ENCODE measurements at places on chromosomes 4 and X. TPM values are rescaled to one million over a fixed set of nuclear protein-coding genes. Genes with fewer than 3 reads are reported as not detected.
A peak's percentile ranks its signal among the peaks of the same experiment; 100 is the strongest.

The TMPRSS11F gene
- total RNA-seq: not detected

The GYPE gene
- total RNA-seq: not detected

The SPINK2 gene
- 1.4 TPM for total RNA-seq

The NEXMIF gene
- total RNA-seq: 0.55 TPM

The CENPI gene
- total RNA-seq: 22.5 TPM

The PNMA6F gene
- total RNA-seq: 0.15 TPM

The USP17L13 gene
- total RNA-seq: not detected

The PTCHD1 gene
- total RNA-seq: 3.3 TPM

The NAP1L3 gene
- 58.8 TPM for total RNA-seq

The MXRA5 gene
- 1.7 TPM for total RNA-seq

The RIBC1 gene
- 0.97 TPM for total RNA-seq

The HS3ST1 gene
- 1.7 TPM for total RNA-seq

The DKK2 gene
- total RNA-seq: 0.34 TPM

The PPP4R3C gene
- not detected for total RNA-seq

The TAF7L gene
- not detected for total RNA-seq

- H3K4me3 ChIP-seq: no peak overlapping the region
- no peak for DNase-seq
- no peaks in the 10 kb centered on the region for H3K36me3 ChIP-seq
- H3K27me3 ChIP-seq: no peaks in the 10 kb centered on the region
- no peak overlapping the region for H3K27ac ChIP-seq
- no peaks in the 10 kb centered on the region for H3K4me1 ChIP-seq
Observed at GRCh38 chr4:100609810-100610209, 92.0 kb upstream of the EMCN start.

- H3K4me3 ChIP-seq: no peak overlapping the region
- DNase-seq: no peak
- no peaks in the 10 kb centered on the region for H3K36me3 ChIP-seq
- peak overlapping the region; percentile 35 for H3K27ac ChIP-seq
- H3K4me1 ChIP-seq: no peaks in the 10 kb centered on the region
Observed at GRCh38 chr4:148834804-148835631, 392.8 kb upstream of the NR3C2 start.

GRCh38 chr4:87012265-87012953 lies 77.6 kb downstream of the AFF1 start:
- no peak for DNase-seq
- H3K27me3 ChIP-seq: no peaks in the 10 kb centered on the region
- peaks cover 26% of the 10 kb centered on the region for H3K4me1 ChIP-seq
- no peaks in the 10 kb centered on the region for H3K36me3 ChIP-seq
- no peak overlapping the region for H3K4me3 ChIP-seq

DNA sequence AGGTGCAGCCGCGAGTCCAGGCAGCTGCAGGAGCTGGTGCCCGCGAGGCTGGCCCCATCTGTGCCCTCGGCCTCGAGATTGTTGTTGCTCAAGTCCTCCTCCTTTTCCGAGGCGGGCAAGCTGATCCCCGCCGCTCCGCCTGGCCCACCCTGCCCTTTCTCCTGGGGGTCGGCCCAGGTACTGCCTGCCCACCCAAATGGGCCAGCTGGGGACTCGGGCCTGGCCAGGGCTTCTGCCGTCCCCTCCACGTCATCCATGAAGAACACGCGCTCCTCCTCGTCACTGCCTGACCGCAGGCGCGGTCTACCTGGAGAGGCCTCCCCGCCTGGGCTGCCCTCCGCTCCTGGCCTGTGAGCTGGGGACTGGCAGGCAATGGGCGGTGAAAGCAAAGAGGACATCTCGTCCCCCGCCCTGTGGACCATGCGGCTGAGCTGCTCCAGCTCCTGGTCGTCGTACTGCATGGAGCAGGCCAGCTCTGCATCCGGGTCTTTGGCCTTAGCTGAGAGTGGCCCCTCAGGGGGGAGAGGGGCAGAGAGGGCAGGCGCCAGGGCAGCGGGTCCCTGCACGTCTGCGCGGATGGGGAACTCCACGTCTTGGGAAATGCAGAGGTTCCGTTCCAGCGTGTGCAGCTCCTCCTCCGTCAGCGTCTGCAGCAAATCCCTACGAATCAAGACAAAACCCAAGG lies 43.1 kb upstream of the MXD4 start:
- H3K27me3 ChIP-seq: no peaks in the 10 kb centered on the region
- H3K4me3 ChIP-seq: no peak overlapping the region
- no peaks in the 10 kb centered on the region for H3K36me3 ChIP-seq
- no peak for DNase-seq

GRCh38 chr4:182823576-182823975 lies 93.6 kb downstream of the DCTD start:
- no peaks in the 10 kb centered on the region for H3K4me1 ChIP-seq
- no peaks in the 10 kb centered on the region for H3K27me3 ChIP-seq
- H3K36me3 ChIP-seq: no peaks in the 10 kb centered on the region
- DNase-seq: no peak

DNA sequence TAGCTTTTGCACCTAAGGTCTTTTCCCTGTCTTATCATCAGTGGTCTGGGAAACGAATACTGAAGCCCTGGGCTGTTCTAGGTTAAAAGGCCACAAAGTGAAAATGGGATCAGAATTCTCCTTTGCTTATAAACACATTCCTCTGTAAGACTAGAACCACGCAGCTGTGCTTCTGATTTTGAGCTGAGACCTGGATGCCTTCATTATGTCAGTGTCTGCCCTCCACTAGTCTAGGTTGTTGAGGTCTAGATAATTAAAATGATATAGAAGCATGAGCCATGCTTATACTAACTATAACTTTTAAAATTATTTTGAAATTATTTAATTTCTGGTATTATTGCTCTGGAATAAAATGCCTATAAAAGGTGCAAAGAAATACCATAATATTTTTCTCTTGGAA lies 403.9 kb downstream of the ADGRL3 start:
- H3K36me3 ChIP-seq: no peaks in the 10 kb centered on the region
- no peaks in the 10 kb centered on the region for H3K4me1 ChIP-seq
- H3K4me3 ChIP-seq: no peak overlapping the region
- H3K27me3 ChIP-seq: no peaks in the 10 kb centered on the region

GRCh38 chrX:132481449-132481848 lies 7.4 kb downstream of the MBNL3 start:
- no peak for DNase-seq
- H3K27ac ChIP-seq: no peak overlapping the region
- no peaks in the 10 kb centered on the region for H3K4me1 ChIP-seq
- no peaks in the 10 kb centered on the region for H3K27me3 ChIP-seq

- H3K36me3 ChIP-seq: no peaks in the 10 kb centered on the region
- DNase-seq: no peak
- no peaks in the 10 kb centered on the region for H3K27me3 ChIP-seq
- H3K4me1 ChIP-seq: 0 out of 2 replicates have a peak, but pooled peaks cover 2% of the 10 kb centered on the region
- H3K4me3 ChIP-seq: no peak overlapping the region
Observed at GRCh38 chr4:78197947-78198346, 140.8 kb downstream of the FRAS1 start.

GRCh38 chr4:122479935-122480416 lies 23.5 kb upstream of the IL2 start:
- no peak overlapping the region for H3K4me3 ChIP-seq
- H3K27ac ChIP-seq: no peak overlapping the region
- H3K27me3 ChIP-seq: no peaks in the 10 kb centered on the region
- no peak for DNase-seq
- no peaks in the 10 kb centered on the region for H3K4me1 ChIP-seq

- no peak for DNase-seq
Observed at GRCh38 chrX:45912316-45912715, 632.9 kb downstream of the ZNF674 start.

- DNase-seq: peak; percentile 95
- no peak overlapping the region for H3K4me3 ChIP-seq
- H3K27me3 ChIP-seq: no peaks in the 10 kb centered on the region
Observed at GRCh38 chrX:153875391-153876111, 10.4 kb downstream of the L1CAM start.

DNA sequence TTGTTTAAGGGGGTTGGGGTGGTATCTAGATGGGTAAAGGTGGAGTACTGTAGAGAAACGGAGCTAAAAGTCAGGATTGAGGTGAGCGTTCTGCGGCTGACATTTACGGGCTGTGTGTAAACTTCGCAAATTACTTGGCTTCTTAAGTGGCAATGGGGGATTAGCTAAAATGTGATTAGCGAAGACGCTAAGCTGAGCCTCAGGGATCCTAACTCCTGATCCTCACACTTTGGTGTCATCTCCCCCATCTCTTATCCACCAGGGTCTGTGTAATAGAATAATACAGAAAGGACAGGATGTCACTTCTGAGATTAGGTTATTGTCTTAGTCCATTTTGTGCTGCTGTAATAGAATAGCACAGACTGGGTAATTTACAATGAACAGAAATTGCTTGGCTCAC lies 10.6 kb upstream of the FAT1 start:
- H3K27me3 ChIP-seq: no peaks in the 10 kb centered on the region
- DNase-seq: no peak
- H3K36me3 ChIP-seq: no peaks in the 10 kb centered on the region
- H3K4me3 ChIP-seq: no peak overlapping the region

- H3K27me3 ChIP-seq: no peaks in the 10 kb centered on the region
- no peaks in the 10 kb centered on the region for H3K36me3 ChIP-seq
Observed at GRCh38 chr4:143502231-143502630, 11.3 kb upstream of the SMARCA5 start.

DNA sequence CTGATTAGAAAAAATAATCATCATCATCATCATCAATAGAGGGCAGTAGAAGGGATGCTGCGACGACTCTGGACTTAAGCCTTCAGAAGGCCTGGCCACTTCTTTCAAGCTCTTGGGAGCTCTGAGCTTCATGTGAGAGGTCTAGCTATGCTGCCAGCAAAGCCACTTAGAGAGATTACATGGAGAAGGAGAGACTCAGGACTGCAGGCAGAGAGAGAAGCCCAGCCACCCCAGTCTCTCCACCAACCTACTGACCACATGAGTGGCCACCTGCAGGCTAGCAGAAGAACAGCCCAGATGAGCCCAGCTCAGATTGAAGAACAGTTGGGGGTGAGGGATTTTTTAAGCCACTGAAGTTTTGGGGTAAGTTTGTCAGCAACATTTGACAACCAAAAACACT lies 17.1 kb upstream of the TMEM150C start:
- no peaks in the 10 kb centered on the region for H3K27me3 ChIP-seq
- no peak for DNase-seq
- no peaks in the 10 kb centered on the region for H3K4me1 ChIP-seq
- no peak overlapping the region for H3K27ac ChIP-seq

- H3K27ac ChIP-seq: no peak overlapping the region
- no peak for DNase-seq
- H3K36me3 ChIP-seq: no peaks in the 10 kb centered on the region
- H3K27me3 ChIP-seq: no peaks in the 10 kb centered on the region
- H3K4me3 ChIP-seq: no peak overlapping the region
Observed at GRCh38 chr4:188992706-188993105, 853.5 kb downstream of the TRIML1 start.

DNA sequence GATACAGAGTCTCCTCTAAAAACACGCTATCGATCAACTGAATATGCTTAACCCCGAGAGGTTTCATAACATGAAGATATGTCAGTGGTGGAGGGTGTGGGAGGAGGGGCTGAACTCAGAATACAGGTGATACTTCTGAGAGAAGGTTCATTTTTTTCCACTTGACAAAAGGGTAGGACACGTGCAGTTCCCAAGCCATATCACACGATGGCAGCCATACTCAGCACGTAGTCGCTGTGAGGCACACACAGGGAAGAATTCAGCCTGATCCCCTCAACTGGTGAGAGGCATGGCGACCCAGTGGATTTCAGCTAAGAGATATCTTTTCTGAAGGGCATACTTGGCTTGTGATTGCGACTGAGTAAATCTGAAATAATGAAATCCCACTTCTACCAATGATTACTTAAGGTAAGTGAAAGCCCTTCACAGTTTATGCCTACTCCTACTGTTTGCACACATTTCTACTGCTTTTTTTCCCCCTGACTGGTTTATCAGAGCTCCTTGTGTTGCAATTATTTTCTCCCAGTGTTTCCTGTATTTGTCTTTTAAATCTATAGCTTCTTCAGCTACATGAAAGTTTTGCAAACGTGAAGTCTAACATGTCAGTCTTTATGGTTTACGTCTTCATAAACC lies 133.1 kb downstream of the CORIN start:
- no peaks in the 10 kb centered on the region for H3K4me1 ChIP-seq
- no peak for DNase-seq
- no peaks in the 10 kb centered on the region for H3K36me3 ChIP-seq
- H3K4me3 ChIP-seq: no peak overlapping the region

DNA sequence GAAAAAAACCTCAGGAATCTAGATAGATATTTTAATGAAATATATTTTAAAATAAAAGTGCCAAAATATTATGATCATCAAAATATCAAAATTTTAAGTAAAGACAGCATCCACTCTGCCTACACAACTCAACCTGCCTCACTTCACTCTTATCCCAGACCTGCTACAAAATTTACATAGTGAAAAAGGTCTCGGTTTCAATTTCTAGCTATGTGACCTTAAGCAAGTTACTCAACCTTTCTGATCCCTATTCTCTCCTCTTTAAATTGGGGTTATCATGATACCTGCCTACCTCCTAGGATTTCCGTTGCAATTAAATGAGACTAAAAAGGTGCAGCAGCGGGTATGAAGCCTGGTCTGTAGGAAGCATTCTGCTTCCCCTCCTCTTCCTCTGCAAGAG lies 72.9 kb downstream of the FAM114A1 start:
- no peak overlapping the region for H3K4me3 ChIP-seq
- no peaks in the 10 kb centered on the region for H3K27me3 ChIP-seq
- H3K4me1 ChIP-seq: no peaks in the 10 kb centered on the region
- no peaks in the 10 kb centered on the region for H3K36me3 ChIP-seq
- H3K27ac ChIP-seq: no peak overlapping the region

- H3K36me3 ChIP-seq: peaks cover 19% of the 10 kb centered on the region
- H3K4me1 ChIP-seq: no peaks in the 10 kb centered on the region
- no peak overlapping the region for H3K27ac ChIP-seq
- no peak for DNase-seq
Observed at GRCh38 chrX:1444561-1445500, 7.9 kb downstream of the ASMTL start.

GRCh38 chr4:161132715-161133425 lies 1030.9 kb downstream of the FSTL5 start:
- no peaks in the 10 kb centered on the region for H3K4me1 ChIP-seq
- H3K27me3 ChIP-seq: no peaks in the 10 kb centered on the region
- DNase-seq: no peak
- no peak overlapping the region for H3K4me3 ChIP-seq
- no peaks in the 10 kb centered on the region for H3K36me3 ChIP-seq

DNA sequence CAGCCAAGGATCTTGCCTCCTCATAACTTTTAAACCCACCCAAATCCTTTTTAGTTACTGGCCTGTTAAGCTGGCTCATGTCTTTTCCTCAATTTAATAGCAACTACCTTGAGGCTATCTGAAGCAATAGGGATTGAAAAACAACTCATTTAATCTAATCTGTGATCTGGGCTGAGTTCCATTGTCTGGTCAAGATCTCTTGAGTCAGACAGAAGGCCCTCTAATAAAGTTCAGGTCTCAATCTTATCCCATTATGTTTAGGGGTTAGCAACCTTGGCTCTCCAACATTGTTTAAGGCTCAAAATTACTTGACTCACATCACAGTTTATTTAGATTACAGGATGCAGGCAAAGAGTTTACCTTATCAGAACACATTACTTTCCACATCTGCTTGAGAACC lies 436.1 kb downstream of the ANKRD50 start:
- no peaks in the 10 kb centered on the region for H3K36me3 ChIP-seq
- DNase-seq: no peak
- no peaks in the 10 kb centered on the region for H3K4me1 ChIP-seq

Data from H1 (cell line).